Tibial artery (tissue), 4 donors: ENCODE measurements at places on chromosomes 4 and X.

- no peak for DNase-seq
Measured at GRCh38 chrX:39821709-39822095, 276.1 kb downstream of the BCOR start.

- no peak for DNase-seq
Measured at GRCh38 chrX:14591976-14592375, 62.6 kb downstream of the GLRA2 start.

GRCh38 chrX:19127649-19128168 lies 5.4 kb upstream of the ADGRG2 start:
- no peak for DNase-seq

DNA sequence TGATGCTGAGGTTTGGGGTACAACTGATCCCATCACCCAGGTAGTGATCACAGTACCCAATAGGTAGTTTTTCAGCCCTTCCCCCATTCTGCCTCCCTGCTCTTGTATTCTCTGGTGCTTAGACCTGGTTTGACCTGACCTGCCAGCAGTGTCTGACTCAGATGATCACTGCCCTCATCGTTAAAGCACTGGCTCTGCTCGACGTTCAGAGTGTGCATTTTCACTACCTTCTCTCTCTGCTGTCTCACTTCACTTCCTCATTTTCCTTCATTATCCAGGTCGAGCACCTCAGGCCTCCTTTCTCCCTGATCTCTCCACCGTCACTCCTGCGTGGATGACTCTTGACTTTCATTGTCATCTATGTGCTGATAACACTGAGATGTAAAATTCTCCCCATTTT lies 83.6 kb downstream of the PARM1 start:
- DNase-seq = no peak

DNA sequence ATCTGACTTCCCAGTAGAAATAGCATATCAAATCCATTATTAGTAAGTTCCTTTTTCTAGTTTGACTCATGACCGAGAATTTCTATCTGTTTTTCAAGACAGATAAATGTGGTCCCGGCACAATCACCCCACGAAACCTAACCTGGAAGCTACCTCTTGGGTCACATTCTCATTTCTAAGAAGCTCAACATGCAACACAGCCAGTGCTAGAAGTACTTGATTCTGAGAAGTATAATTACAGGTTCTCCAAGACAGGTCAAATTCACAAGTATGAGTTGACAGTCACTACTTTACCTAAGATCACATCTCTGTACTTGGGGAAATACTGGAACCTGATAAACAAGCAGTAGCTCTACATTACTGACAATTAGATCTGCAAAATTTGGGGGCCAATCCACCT lies 54.0 kb upstream of the PLAC1 start:
- DNase-seq = no peak

DNA sequence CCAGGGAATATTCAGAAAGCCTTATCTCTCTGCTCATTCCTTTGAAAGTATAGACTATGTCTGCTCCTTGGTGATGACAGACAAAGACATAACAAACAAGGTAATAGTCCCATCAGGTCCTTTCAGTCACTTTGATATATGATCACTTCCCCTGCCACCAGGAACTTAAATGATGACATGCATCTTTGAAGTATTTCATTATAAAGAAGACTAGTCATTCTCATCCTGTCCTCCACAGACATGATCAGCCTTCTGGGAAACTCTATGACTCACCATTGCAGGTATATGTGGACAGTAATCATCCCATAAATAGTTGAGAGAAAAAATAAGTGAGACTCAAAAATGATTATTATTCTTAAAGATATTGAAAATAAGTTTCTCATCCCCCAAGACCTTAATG lies 117.5 kb upstream of the VCX2 start:
- no peak for DNase-seq

DNA sequence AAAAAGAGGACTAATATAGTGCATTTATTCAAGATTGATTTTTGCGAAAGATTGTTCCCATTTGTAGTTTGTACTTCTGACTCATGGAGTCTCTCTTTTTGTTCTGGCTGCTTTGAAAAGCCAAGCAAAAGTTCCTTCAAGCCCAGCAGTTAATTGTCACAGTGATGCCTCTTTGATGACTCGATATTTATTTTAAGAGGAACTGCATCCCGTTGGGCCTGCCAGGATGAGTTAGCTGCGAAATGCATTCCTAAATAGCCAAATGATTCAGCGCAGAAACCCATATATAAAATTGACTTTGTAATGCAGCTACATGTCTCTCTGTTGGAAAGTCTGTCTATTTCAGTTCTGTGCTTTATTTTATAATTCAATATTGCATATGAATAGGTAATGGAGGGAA lies 295.1 kb downstream of the GBA3 start:
- DNase-seq = no peak

DNA sequence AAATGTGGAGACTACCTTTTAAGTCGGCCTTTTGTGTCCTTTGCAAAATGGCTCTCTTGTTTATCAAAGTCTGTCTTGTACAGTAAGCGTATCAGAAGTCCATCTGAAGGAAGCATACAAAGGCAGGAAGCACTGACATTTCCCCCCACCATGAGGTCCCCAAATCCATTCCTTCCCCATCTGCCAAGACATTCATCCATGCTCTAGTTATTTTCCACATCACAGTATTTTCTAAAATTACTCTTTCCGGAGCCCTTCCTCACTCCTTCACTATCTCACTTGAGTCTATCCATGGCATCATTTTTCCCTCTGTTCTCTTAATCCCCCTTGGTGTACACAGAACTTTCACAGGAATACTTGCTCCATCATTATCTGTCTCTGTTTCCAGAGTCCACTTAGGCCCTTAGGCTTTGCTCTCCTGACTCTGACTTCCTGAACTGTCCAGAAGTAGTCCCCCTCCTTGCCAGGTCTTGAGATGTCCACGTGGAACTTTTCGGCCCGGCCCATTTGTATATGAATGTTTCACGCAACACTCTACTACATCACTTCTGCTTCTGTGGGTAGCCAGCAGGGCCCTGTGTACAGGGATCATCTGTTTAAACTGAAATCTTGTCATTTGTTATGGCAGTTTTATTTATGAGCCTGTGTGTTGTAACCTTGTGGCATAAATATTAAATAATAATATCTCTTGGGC lies 2.1 kb downstream of the SEL1L3 start:
- DNase-seq = no peak

DNA sequence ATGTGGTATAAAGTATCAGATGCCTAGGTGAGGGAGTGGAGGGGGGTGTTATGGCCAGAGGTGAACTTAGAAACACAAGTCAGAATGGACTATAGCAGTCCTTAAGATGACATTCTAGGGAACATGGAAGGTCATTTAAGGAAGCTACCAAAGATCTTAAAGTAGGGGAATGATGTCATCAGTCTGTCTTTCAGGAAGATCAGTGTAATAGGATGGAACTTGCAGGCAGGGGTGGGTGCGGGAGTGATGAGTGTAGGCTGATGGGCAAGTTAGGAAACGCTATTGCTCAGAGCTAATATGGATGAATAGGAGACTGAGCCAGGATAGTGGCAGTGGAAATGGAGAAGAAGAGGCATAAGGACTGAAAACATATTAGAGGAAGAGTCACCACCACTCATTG lies 27.5 kb upstream of the CWH43 start:
- DNase-seq = no peak

DNA sequence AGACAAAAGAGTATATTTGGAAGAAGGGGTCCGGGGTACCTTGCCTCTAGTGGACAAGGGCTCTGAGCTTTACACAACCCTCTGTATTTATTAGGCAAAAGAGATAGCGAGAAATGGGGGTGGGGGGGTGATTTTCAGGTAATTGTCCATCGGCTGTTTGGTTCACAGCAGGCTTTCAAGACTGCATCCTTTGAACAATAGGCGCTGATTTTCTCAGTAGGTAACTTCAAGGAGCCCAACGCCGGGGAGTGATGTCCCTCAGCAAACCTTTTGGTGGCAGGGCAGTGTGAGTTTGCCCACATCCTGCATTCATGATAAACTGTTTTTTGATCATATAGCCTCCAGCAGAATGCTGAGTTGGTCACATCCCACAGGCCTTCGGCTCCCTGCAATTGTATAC lies 61.6 kb downstream of the KDM5C start:
- DNase-seq = no peak

DNA sequence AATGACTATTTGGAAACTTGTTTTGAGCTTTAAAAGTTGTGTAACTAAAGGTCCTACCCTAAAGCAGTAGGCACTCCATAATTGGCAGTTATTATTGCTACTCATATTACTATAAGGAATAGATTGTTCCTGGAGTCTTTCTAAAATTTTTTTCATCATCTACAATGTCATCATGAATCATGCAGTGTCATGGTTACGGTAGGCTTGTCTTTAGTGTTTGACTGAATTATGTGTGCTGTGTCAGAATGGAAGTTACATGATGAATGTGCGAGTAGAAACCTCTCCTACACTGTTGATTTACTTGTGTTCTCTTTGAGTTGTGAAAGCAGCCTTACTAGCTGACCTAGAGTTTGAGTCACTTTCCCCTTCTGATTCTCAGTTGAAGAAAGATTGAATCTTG lies 1099.9 kb downstream of the RAPGEF2 start:
- no peak for DNase-seq

GRCh38 chr4:82201805-82202641 lies 171.8 kb downstream of the HNRNPD start:
- no peak for DNase-seq

GRCh38 chr4:84531689-84532088 lies 32.6 kb upstream of the NKX6-1 start:
- DNase-seq = no peak

GRCh38 chr4:663438-664428 lies 10.3 kb downstream of the ATP5ME start:
- DNase-seq = no peak

- no peak for DNase-seq
Measured at GRCh38 chr4:83454686-83455085, 937 bp downstream of the HELQ start.

DNA sequence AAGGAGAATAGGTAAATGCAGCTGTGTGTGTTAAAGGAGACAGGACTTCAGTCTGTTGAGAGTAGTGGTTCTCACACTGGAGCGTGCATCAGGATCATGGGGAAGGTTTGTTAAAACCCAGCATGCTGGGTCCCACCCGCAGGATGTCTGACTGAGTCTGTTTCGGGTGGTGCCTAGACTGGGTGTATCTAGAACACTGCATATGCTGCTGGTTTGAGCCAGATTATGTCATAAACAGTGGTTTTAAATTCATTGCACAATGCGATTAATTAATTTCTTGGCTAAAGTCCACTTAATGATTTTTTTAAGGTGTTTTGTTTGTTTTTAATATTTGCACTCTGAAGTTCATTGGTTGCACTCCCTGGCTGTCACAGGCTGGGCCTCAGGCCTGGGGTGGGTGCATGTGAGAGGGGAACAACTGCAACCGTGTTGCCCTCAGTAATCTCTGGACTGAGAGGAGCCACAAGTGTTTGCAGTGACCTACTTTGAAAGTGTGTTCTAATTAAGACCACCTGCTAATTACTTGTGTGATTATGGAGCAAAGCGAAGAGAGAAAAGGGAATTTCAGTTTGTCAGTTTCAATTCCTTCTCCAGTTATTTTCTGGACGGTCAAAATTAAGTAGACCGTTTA lies 8.3 kb downstream of the HCCS start:
- no peak for DNase-seq

DNA sequence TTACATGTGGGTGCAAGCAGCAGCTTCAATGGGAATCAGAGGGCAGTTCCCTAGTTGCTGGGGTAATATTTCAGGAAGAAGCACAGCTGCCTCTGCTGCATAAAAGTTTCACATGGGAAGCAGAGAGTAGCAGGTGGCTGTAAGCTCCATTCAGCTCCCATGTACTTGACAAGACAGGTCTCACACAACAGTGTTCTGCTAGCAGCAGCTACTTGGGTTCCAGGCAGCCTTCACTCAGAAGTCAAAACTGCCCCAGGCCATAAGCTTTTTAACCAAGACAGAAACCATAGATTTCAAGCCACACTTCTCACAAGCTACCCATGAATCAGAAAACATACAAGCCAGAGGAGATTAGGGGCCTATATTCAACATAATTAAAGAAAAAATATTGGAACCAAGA lies 41.4 kb upstream of the SPIN2A start:
- no peak for DNase-seq

DNA sequence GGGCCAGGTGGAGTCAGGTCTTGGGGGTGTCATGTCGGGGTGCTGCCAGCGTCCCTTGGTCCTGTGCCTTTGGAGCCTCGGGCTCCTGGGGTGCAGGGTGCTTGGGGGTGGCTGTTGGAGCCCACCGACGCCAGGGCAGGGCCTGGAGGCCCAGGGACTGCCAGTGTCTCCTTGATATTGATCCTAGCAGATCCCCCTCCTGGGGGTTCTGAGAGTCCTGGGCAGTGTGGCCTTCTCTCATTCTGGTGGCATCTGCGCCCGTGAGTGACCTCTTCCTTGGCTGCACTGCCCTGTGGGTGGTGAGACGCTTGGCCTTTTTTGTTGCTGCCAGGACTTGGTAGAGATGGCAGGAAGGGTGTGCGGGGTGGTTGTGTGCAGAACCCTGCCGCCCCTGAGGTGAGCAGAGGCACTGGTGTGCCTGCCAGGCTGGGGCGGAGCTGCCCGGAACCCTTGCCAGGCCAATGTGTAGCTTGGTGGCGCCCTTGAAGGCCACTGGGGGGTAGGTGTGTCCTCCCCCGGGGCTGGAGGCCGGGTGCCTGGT lies 7.0 kb downstream of the NAT8L start:
- DNase-seq = no peak

DNA sequence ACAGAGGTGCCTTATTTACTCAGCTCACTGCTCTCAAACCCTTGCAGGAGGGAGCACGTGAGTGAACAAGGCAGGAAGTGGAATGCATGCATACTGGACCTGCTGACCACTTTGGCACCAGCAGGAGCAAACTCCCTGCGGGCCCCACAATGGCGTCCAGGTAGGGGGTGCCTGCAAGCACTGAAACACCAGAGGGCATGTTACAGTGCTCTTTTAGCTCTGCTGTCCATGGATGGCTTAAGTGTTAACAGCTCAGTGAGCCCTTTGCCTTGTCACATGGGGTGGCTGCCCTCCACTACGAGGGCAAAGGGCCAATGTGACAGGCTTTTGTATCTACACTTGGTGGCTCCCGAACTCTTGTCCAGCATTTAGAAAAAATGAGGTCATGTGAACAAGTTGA lies 199.5 kb upstream of the UGT8 start:
- DNase-seq = no peak

GRCh38 chr4:3446631-3447320 lies 5.0 kb downstream of the HGFAC start:
- no peak for DNase-seq

GRCh38 chr4:4204401-4204745 lies 22.4 kb downstream of the OTOP1 start:
- no peak for DNase-seq

GRCh38 chrX:69000877-69001276 lies 164.4 kb downstream of the PJA1 start:
- DNase-seq = no peak

DNA sequence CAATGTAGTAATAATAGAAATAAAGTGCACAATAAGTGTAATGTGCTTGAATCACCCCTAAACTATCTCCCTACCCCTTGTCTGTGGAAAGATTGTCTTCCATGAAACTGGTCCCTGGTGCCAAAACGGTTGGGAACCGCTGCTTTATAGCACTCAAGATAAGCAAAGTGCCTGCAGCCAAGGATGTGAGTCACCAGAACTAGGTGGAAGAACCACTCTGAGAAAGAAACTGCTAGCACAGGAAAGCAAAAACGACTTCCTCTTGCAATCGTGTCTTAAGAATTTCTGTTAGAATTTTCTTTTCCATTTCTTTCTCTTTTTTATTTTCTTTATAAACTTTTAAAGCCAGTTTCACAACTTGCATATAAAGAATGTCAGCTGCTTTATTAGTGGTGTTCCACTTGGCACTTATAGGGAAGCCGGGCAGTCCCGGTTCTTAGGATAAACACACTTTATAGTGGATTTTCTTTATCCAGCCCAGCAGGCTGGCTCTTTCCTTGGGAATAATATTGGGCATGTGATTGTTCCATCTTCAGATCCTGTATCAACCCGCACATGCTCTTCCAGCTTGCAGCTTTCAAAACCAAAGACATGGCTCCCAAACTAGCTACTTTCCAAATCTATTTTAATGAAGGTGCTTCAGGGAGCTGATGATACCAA lies 32.3 kb upstream of the CXCL8 start:
- peak; percentile 66 for DNase-seq
